Activated T-helper 1 cell treated with Interleukin-2 at 50 U/mL for 16 hours (primary cell): ENCODE measurements at places on chromosomes 12 and 14.

DNA sequence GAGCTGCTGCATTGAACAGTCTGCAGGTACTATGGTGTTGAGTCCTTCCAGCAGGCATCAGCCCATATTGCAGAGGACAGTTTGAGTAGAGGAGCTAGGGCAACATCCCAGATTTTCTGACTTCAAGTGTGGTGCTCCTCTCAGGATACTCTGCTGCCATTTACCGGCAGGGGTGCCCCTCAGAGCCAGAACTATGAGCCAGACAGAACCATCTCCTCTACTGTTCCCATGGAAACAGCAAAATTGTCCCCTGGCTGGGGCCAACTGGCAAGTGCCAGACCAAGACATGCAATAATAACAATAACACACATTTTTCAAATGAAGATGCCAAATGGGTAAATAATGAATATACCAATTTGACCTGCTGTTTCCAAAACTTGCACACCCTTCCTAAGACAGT is 102.9 kb downstream of the ADCK1 start:
- DNase-seq: no peak

- DNase-seq: no peak
Observed at GRCh38 chr12:118553856-118554504, 177.6 kb downstream of the SUDS3 start.

GRCh38 chr12:93154753-93155480 is 222.8 kb upstream of the NUDT4 start:
- DNase-seq: no peak

DNA sequence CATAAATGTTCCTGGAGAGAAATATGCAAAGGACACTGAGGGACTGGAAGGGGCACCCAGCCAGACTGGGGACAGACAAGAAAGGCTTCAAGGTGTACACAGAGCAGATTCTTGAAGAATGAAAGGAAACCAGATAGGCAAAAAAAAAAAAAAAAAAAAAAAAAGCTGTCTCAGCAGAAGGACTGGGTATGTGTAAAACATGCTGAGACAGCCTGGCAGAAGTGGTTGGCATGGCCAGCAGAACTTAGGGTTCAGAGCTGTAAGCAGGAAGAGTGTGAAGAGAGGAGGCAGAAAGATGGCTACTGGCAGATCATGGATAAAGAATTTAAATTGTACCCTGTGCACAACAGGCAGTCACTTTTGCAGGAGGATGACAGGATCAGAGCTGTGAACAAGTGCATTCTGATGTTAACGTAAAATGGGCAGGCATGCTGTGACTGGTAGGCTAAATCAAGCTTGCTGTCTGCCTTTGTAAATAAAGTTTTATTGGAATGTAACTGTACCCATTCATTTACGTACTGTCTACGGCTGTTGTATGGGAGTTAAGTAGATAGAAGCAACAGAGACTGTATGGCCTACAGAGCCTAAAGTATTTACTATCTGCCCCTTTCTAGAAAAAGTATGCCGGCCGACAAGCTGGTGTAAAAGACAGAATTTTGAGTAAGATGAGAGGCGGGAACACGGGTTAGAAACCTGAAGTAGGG is 42.2 kb downstream of the UBR7 start:
- DNase-seq: no peak

DNA sequence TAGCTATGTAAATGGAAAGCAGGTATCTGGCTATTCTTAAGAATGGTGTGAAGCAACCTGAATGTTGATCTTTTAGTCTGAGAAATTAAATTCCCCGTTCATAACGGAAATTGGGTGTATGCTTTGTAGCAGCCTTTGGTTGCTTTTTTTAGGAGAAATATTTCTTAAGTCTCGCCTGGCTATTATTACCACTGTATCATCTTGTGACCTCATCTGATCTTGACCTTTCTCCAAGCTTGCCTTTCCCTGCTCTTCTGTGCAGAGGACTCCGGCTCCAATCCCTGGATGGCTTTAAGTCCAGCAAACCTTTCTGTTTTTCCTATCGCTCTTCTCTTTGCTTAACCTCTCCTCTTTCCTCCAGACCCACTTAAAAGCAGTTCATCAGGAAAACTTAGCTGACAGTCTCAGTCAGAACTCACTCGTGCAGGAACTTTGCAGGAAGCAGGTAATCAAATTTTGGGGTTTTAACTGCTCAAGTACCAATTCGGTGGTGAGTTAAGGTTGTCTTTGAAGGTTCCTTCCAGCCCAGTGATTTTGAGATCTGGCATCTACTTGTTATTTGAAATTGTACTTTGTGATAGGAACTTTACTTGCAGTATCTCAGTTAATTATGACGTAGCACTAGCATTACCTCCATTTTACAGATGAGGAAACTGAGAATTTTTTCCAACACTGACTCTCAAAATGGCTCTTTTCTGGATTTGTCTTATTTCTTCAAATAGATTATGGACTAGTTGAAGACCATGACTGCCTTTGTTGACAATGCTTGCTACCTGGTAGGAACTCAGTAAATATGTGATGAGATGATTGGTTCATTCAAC is 14.1 kb downstream of the PPFIBP1 start:
- no peak for DNase-seq

GRCh38 chr14:36515105-36515593 is 4.9 kb downstream of the NKX2-1 start:
- DNase-seq: no peak

- DNase-seq: no peak
Observed at GRCh38 chr14:67555518-67556090, 22.5 kb downstream of the PLEKHH1 start.

- DNase-seq: no peak
Observed at GRCh38 chr12:104653730-104654664, 197.2 kb downstream of the CHST11 start.

- no peak for DNase-seq
Observed at GRCh38 chr12:13227191-13227590, 30.7 kb downstream of the EMP1 start.

- DNase-seq: no peak
Observed at GRCh38 chr14:31207287-31207754, 272 bp downstream of the HECTD1 start.

- no peak for DNase-seq
Observed at GRCh38 chr12:27841392-27841882, 61.4 kb upstream of the MANSC4 start.

DNA sequence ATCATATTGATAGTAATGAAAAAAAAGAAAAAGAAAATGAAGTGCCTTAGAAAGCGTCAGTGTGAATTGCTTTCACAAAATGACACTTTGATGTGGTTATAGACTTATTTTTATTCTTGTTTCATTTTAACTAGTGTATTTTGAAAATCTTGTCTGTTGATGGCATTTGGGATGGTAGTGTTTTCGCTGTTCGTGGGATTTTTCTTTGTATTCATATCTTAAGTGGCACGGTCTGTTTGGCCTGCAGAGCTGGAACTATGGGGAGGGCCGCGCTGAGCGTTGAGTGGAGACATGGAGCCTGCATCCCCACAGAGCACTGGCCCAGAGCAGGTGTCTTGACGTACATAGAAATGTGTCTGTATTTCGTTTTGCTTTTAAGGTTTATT is 61.6 kb downstream of the WDR20 start:
- DNase-seq: no peak

DNA sequence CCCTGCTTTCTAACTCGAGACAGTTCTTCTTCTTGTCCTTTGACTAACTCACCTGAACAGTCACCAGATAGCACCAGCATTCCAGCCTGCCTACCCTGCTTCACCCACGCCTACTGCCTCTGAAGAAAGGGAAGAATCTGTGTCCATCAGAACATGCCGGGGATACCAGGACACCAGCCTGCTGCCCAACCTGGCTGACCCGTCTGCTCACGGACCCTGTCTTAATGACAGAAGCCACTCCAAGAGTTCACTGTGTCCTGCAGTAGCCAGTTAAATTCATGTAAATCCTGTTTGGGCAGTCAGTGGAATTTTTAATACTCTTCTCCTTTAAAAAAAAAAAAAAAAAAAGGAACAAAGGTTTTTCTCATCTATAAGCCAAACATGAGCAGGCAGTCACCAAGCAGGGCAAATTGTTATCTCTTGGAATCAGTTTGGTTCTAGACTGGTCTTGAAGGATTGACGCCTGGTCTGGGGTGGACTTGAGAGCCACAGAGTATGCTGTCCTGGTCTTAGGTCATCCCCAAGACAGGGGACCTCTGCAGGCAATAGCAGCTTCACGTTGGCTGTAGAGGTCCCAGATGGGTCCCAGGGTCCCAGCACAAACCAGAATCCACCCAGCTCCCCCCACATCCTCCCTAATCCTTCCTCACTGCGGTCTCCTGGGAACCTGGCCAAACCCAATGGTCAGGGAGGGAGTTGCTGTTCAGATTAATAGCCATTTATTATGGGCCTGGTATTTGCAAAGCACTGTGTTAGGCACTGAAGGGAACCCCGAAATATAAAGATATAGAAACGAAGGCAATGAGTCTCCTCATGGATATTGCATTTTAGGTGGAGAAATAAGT is 181.1 kb upstream of the HIF1A start:
- DNase-seq: no peak

DNA sequence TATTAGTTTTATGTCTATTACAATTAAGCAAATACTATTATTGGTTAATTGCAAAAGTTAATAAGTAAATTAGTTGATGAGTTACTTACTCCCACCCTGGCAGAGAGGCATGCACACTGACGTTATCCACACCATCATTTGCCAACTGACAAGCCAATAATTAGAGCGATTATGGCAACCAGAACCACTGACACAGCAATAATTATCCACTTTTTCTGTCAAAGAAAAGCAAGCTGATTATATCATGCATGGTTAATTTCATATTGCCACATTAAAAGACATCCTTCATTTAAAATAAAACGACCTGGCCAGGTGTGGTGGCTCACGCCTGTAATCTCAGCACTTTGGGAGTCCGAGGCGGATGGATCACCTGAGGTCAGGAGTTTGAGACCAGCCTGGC is 43.1 kb downstream of the STX2 start:
- no peak for DNase-seq
